ENCODE measurements at places on chromosomes 2 and 18.

DNA sequence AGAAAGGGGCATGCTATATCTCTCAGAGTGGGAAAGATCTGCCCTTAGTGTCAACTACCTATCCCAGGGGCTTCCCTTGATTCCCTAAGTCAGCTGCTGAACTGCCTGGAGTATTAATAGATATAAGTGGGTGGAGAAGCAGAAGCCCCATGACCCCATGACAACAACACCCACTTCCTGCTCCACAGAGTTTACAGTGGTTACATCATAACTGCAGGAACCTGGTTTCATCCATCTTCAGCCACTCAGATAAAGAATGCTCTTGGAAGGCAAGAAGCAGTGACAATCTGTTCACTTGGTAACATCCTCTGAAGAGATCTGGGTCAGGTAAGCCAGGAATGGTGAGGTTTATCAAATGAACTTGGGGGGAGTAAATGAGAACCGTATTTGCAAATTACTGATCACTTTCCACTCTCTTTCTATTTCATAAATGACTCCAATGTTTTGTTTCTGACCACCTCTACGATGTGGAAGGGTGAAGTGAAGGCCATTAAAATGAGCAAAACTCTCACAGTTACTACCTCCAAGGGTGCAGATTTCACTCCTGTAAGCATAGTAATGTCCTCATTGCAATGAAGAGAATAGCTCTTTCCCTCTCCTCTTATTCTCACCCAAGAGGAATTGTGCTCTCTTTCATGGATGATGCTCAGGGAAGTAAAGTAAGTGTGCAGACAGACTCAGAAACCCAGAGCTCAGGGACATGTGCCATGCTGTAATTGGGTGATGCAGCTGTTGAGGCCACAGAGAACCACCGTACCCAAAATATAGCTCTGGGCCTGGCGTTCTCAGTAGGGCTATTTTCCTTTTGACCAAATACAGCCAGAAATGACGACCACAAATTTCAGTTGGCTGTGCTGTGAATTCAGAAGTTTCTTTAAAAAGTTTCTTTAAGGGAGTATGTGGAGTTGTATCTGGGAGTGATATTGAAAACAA is 192.8 kb upstream of the APCDD1 start:
- DNase-seq = no peak

DNA sequence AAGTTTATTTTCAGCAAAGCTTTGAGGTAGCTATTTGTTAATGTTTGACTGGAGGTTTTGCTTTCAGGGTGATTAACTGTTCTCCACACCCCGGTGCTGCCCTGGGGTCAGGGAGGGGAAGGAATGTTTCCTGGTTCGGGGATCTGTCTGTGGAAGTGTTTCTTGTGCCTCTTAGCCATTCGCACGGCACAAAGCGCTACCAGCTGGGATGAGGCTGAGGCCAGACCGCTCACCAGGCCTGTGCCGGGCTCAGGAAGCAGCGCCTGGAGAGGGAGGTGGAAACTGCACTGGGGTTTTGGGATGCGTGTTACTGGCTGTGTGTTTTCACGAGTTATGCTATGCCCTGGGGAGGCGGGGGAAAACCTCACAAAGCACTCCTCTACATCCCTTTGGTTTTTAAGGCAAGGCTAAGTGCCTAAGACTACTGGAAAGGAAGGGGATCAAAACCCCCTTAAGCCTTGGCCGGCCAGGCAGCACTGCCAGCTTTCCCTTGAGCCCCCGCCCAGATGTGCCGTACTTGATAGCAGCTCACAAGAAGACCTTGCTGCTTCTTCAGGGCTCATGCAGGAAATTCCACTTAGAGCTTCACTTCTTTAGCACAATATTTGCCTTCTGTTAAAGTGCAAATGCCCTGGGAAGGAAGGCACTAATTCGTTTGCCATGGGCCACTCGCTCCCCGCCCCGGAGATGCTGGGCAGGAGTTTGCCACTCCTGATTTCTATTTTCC is 65.7 kb upstream of the CNGA3 start:
- no peak for DNase-seq

- DNase-seq = no peak
These were observed 15.5 kb upstream of the ST8SIA5 start for GRCh38 chr18:46772357-46772756.

DNA sequence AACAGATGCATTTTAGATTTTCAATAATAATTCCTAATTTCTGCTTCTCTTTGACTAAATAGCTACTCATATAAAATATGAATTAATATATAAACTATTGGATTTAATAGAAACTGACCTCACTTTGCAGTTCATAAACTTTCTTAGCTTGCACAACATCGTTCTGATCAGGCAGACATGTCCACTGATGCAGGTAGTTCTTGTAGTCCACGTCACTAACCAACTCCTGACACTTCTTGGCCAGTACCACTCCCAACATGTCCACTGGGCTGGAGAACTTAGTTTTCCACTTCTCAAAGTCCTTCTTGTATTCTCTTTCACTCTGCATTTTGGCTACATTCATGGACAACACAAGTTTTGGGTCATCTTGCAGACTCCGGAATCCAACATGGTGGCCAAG is 83.8 kb downstream of the NEB start:
- DNase-seq = no peak

GRCh38 chr2:24409700-24410556 is 49.6 kb upstream of the ITSN2 start:
- DNase-seq = peak; percentile 67

- DNase-seq = no peak
These were observed 339.6 kb upstream of the LRATD1 start for GRCh38 chr2:14292964-14293363.

DNA sequence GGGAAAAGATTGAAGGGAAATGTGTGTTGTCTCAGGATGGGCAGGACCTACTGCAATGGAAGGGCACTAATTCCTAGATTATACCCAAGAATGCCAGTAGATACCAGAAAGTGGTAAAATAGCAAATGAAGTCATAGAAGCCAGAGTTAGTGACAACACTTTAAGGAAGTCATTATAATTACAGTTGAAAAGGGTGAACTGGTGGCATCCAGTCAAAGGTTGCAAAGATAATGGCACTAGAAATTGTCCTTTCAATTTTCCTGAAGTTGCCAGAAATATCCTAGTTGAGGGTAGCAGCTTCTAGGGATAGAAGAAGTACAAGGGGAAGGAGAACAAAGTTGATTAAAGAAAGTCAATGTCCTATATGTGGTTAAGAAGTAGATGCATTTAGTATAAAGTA is 68.8 kb upstream of the GLS start:
- no peak for DNase-seq

DNA sequence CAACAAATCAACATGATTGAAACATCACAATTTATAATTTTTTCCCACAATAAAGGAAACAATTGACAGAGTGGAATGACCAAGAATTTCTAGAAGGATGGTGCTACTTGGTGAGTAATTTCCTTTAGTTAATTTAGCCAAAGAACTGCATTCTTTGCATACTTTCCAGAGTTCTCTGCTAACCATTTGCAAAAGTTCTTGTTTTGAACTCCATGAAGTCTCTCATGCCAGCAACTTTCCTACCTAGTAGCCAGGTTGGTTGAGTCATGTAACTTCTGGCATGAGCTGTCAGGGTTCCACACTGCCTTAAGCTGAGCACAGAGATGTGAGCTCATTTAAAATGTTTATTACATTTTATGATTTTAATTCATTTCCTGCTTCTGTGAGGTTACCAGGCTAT is 539.6 kb downstream of the PID1 start:
- peak; percentile 20 for DNase-seq

GRCh38 chr2:23404426-23404825 is 19.4 kb downstream of the KLHL29 start:
- DNase-seq = peak; percentile 55

- DNase-seq = no peak
These were observed 58.0 kb downstream of the DDX1 start for GRCh38 chr2:15649561-15650255.

- DNase-seq = no peak
These were observed 104.4 kb downstream of the CTIF start for GRCh38 chr18:48643262-48643661.

- DNase-seq = no peak
These were observed 98.3 kb downstream of the NAB1 start for GRCh38 chr2:190746971-190747761.

DNA sequence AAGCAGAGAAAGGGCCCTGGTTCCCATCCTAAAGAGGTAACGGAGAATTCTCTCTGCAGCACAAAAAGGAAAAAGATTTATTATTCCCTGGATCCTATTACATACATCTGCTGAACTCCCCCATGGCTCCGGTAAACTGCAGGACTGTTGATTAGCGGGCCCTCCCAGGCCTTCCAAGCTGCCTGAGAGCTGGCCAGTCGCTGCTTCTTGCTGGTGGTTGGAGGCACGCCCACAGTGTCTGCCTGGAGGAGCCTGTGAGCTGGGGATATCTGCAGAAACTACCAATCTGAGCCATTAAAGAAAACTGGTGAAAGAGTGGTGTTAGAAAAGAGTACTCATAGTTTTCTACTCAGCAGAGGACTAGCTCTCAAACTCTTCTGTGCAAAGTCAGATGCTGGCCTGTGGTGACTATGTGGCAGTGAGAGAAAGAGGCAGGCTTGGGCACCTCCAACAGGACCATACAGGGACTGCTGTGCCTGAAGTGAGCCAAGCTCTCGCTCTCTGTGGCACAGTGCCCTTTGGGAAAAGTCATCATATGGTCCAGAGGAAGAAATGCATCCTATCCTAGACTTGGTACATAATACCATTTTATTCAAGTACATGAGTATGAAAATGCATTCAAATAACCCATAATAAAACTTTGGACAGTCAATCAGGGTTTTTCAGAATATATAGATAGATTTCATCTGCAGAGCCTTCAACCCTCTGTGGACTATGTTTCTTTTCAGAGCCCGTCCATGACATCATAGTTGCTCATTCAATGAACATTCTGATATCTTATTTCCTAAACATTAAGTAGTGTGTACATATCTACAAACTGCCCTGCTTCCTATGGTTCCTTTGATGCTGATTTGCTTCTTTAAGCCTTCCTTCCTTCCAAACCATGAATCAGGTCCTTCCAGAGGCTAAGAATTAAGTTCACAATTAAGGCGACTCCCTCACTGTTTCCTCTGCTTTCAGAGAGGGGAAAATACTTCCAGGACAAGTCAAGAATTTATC is 242.0 kb upstream of the LYPD1 start:
- DNase-seq = no peak

- peak; percentile 6 for DNase-seq
These were observed 222.8 kb downstream of the SOX11 start for GRCh38 chr2:5914811-5915611.

DNA sequence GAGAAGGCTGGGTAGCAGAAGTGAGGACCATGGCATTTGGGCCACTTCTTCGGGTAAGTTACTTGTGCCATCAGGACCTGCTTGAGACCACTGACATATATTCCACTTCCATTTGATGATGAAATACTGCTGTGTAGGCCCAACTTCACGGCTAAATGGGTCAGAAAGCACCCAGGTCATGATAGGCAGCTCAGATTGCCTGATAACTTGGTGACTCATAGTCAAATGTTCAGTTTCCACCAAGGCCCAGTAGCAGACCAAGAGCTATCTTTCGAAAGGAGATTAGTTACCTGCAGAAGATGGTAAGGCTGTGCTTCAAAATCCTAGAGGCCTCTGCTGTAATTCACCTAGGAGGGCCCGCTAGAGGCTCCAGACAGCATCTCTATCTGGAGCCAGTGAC is 31.8 kb upstream of the MEX3C start:
- no peak for DNase-seq

DNA sequence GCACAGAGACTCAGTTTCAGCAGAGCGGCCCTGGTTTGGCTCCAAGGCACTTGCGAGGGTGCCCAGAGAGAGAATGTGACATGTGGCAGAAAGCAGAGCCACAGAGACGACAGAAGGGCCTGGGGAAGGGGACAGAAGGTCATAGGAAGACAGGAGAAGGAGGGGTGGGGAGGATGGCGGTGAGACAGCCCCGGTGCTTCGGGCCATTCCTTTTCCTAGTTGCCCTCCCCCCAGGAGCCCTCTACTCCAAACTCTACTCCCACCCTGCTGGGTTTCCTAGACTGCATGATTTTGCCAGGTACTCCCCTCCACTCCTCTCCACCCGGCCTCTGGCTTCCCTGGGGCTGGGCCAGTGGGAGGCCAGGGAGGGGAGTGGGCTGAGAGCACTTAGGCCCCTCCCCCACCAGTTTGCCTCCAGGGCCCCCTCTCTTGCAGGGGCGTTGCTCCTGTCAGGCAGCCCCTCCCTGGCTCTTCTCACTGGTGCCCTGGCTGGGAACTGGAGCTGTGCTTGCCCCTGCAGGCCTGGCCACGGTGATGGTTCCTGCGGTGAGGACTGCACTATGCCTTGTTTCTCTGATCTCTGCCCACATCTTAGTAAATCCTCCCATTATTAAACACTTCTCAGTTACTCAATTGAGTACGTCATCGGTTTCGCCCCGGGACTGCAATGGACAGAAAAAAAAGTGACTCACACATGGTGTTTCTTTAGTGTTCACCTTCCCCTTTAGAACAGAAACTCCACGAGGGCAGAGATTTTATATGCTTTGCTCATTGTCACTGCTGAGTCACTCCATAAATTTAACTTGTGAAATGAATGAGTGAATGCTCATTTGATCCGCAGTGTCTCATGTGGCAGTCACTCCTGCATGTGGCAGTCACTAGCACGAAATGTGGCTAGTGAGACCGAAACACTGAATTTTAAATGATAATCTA is 58.7 kb upstream of the SP3 start:
- DNase-seq = peak; percentile 91

DNA sequence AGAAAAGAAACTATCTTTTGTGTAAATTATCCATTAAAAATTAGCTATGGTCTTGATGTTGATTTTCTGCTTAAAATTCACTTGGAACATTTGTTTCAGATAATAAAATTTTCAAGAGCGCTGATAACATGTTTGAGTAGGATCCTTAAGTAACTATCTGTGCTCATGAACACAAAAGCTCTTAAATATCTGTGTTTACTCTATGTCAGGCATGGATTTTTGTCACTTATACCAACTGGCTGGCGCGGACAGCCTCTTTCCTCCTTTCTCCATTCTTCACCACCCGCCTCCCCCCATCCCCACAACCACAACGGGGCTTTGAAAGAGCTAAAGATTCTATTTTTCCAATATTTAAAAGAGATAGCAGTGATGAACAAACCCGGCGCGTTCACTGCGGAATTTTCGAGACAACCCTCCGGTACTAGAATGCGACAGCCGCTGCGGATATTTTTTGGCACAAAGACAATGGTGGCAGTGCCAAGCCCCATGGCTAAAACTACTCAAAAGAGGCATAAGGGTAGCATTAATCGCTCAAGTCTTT is 181.5 kb downstream of the TCF4 start:
- DNase-seq = no peak

DNA sequence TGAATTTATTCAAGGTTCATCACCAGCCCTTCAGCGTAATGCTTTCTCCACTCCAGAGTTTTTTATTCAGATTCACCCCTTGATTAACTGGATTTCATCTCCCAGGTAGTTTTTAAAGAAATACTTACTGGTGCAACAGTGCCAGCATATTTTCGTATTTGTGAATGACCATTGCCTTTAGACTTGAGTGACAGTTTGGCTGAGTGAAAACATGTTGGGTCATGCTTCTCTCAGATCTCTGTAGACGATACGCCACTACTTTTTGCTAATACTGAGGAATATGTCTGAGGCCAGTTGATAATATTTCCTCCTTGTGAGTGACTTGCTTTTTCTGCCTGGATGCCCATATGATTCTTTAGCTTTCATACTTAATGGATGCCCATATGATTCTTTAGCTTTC is 51.5 kb downstream of the CYP26B1 start:
- no peak for DNase-seq

- peak; percentile 95 for DNase-seq
These were observed 61.3 kb downstream of the ALPK2 start for GRCh38 chr18:58567453-58568196.

GRCh38 chr18:32072321-32072720 is 19.4 kb upstream of the RNF138 start:
- no peak for DNase-seq

GRCh38 chr2:99707592-99707991 is 217.8 kb upstream of the REV1 start:
- DNase-seq = peak; percentile 46
